ENCODE measurements at places on chromosomes 12 and 14.
A peak's percentile ranks its signal among the peaks of the same experiment; 100 is the strongest.

DNA sequence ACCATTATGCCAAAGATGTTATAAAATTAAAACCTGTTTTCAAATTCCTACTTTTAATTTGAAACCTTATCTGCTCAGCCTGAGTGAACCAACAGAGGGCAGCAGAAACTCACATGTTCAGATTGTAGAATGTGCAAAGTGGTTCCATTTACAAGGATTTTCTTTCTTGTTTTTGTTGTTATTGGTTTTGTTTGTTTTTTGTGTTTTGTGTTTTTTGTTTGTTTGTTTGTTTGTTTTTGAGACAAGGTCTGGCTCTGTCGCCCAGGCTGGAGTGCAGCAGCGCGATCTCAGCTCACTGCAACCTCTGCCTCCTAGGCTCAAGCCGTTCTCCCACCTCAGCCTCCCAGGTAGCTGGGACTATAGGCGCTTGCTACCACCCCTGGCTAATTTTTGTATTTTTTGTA lies 22.8 kb upstream of the GARIN2 start:
- DNase-seq: peak; percentile 54

DNA sequence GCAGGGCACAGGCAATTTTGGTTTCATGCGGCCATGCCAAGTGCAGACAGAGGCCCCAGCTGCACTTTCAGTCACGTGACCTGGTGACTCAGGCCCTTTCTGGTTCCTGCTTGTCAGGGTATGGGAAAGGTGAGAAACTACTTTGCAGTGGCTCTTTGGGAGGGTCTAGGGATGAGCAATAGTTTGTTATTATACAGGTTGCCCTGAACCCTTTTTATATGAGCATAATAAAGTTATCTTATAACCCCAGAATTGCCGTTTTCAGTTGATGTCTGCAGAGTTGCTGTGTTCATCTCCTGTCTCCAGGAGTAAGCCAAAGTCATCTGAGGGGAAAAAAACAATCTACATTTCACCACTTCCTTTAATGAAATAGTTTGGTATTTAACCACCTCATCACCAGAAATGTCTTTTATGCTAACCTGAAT lies 30.9 kb upstream of the EMP1 start:
- peak; percentile 29 for DNase-seq

DNA sequence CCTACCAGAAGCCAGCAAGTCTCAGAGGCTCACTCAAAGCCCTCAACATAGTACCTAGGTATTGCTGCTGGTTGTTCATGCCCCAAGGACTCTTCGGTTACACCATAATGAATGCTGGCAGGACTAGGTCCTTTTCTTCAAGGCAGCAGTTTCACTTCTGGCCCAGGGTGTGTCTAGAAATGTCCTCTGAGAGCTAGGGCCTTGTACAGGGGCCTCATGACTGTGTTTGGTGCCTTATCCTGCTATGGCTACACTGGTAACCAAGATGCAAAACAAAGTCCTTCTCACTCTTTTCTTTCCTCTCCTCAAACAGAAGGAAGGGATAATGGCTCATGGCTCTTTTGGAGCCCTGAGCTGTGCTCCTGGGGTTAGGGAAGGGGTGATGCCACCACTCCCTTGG lies 15.2 kb upstream of the PTPRO start:
- DNase-seq: no peak

DNA sequence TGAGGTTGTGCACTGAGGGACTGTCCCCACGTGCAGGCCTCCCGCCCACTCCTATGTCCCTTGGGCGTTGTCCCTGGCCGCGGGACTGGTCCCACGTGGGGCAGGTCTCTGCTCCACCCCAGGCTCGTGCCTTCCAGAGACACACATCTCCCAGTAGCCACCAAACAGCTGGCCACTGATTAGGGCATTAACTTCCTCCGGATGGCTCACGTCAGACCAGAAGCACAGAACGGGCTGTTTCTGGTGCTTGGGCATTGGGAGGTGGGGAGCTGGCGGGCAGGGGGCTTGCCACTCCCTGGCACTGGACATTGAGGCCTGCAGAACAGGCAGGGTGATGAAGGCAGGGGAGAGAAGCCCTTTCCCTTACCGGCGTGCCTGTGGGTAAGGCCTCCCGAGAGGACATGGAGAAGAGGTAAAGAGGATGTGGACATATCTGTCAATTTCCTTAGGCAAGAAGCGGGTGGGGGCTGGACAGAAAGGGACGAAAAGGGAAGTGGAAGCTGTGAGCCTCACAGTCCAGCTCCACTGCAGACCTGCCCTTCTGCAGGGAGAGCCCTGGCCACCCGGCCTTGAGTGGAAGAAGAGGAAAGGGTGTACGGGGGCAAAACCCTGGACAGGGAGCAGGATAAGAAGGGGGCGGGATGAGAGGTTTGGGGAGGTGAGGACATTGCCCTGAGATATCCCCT lies 101.2 kb downstream of the NINJ2 start:
- peak; percentile 88 for DNase-seq

DNA sequence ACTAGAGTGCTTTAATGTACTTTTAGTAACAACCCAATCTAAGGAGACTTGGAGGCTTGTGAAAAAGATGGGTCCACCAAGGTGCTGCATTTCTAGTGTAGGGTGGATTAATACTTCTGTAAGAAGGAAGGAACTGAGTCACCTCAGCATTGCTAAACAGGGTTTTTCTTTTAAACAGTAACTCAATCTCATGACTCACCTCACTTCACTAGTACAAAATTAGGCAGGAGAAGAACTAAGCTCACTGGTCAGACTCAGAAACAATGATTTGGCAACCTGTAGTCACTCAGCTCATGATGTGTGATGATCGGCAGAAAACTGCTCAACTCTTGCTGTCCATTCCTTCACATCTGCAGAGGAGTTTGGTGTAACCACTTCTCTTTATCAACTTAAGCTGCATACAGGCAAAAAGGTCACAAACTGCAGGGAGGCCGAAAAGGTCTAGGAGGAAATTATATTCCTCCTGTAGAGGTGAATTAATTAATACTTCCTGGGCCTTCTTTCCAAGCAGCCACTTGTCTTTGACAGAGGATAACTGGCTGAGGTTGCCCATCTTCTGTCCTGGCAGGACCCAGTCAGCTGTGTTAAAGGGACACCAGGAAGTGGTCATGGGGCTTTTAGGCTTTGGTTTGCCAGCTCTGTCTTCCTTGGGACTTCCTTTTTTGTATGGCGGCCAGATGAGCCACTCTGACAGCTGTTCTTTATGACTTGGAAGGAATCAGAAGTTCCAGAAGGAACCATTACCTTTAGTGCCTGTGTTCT lies 466.9 kb downstream of the FUT8 start:
- DNase-seq: peak; percentile 41

GRCh38 chr12:131797588-131797934 lies 30.6 kb upstream of the MMP17 start:
- DNase-seq: no peak

GRCh38 chr14:87152693-87153092 lies 840.3 kb downstream of the GALC start:
- no peak for DNase-seq

DNA sequence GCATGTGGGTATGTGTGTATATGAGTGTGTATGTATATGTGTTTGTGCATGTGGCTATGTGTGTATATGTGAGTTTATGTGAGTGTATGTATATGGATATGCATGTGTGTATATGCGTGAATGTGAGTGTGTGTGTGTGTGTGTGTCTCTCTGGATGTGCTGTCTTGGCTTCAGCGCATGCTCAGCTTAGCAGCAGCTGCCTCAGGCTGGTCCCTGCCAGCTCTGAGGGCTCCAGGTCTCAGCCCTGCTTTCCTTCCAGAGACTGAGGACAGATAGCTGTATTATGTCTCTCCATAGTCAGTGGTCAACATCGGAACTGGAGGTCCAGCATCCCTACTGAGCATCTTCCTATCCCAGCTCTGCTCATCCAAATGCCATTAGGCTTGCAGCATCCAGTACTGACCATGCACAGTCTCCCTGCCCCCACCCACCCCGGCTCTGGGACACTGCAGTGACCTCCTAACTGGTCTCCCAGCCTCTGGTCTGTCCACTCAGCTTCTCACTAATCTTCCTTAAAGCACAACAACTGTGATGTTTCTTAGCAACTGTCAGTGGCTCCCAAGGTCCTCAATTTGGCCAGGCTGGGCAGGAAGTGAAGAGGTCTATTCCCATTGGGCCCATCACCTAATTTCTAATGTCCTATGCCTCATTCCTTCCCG lies 22.8 kb downstream of the FAIM2 start:
- no peak for DNase-seq

- DNase-seq: no peak
These were observed 172.6 kb downstream of the PRKCH start for GRCh38 chr14:61494018-61494417.

DNA sequence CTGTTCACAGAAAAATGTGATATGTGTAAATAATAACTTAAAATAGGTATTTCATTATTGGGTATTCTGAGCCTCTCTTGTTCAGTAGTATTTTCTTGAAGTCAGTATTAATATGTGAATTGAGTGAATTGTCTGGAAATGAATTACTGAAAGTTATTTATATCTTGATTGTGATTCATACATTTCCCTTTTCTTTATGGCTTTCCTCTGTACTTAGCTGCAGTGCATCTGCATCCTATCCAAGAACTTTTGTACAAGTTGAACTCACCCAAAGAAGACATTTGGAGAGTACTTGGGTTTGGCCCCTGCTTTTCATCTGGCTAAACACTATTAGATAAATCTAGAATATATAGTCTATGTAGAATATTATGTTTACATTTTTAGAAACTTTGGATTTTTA lies 326.0 kb downstream of the RAD51B start:
- no peak for DNase-seq

DNA sequence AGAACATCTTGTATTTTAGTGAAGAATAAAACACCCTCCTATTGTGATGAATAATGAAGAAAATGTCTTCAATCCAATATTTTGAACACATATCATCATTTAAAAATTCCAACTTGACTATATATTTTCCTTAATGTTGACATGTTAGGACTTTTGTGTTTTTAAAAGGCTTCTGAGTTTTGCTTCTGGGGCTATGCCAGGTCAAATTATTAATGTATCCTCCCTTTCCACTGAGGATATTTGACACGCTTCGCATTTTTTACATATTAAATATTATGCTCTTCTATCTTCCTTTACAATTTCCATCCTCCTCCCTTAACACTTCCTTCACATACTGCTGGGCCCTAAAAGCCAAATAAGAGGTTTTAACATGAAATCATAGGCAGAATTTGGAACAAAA lies 20.6 kb downstream of the RERG start:
- no peak for DNase-seq

DNA sequence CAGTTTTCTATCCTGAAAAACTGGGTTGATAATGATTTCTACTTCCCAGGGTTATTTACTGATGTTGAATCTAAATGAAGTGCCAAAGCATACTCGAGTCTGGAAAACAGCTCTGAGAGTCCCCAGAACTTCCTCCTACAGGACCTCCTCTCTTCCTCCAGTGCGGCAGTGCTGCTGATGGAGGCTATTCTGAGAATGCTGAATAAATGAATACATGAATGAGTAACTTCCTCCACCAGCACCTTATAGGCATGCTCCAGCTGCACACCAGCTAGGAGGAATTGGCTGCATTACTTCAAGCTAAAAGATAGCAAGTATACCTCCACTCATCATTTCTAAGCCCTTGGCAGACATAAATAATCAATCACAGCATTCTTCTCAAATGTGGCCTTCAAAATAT lies 448.8 kb upstream of the CCDC196 start:
- no peak for DNase-seq
